DMS79 treated with DMSO at 0.1 percent for 48 hours (cell line): ENCODE measurements at places on chromosomes 1 and 21.

GRCh38 chr1:206508130-206508889 lies 979 bp downstream of the RASSF5 start:
- DNase-seq = no peak

- DNase-seq = no peak
Measured at GRCh38 chr1:156200044-156200443, 6.1 kb downstream of the SLC25A44 start.

DNA sequence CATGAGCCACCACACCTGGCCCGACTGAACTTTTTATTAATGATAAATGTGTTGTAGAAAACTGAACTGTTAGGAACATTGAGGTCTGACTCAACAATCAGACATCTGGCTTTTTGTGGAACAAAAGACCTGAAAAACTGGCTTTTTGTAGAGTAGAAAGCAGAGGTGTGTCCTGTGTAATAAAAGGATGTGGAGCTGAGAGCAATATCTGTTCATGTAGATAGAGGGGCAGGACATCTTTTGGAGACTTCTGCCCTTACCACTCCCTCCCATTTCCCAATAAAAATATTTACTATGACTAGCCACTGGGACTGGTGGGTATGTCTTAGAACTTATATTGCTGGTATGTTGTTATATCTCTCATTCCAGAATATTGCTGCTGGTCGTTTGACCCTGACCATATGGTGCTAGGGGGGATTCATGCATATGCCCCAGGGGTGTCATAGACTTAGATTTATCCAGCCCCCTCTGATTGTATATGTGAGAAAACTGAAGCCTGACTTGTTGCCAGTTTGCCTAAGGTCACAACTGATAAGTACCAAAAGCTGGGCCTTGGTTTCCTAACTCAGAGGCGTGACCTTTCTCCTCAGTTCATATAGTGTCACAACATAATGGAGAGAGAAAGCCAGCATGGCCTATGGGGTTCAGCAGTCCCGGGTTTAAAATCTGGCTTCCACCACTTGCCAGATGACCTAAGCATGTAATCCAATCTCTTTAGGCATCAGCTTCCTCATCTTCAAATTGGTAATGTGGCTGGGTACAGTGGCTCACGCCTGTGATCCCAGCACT lies 33.5 kb upstream of the PIGV start:
- DNase-seq = no peak

DNA sequence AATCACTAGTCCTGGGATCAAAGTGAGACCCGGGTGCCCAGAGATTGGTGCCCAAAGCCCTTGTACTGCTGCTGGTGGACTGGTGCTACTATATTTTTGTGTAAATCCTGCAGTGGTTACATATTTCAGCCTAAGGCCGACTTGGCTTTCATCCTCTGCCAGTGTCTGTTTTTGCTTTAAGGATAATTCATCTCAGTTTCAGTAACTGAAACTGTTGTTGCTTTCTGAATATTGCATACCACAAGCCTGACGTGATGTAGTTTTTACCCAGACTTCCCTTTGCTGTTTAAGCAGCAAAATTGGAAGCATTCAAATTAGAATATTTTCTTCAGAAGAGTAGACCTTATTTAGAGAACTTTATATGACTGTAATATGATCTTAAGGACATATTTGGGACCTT lies 341.8 kb downstream of the RYR2 start:
- DNase-seq = no peak

DNA sequence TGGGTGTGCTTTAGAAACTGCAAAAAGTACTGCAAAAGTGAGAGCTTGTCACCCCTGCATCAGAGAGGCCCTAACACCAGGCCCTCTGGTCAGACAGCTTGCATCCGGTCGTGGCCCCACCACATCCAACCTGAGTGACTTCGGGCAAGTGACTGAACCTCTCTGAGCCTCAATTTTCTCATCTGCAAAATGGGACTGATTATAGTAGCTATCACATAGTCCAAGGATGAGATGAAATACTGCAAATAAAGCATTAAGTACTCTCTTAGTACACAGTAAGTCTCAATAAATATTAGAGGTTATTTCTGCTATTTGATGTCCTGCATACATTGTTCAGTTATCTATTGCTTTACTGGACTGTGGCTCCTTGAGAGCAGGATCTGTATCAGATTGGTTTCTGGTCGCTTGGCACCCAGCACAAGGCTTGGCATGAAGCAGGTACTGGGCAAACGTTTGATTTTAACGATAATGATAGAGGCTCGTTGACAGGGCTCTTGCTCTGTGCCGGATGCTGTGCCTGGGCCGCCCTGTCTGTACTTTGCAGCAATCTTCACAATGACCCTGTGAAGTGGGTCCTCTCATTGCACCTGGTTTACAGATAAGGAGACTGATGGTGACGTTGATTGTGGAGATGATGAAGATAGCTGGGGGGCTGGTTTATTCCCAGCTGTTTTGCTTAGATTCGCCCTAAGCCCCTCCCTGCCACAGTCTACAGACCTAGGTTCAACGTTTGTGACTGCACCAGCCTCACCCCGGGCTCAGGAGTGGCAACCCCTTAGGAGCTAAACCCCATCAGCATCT lies 43.6 kb downstream of the RAP1GAP start:
- peak; percentile 8 for DNase-seq

DNA sequence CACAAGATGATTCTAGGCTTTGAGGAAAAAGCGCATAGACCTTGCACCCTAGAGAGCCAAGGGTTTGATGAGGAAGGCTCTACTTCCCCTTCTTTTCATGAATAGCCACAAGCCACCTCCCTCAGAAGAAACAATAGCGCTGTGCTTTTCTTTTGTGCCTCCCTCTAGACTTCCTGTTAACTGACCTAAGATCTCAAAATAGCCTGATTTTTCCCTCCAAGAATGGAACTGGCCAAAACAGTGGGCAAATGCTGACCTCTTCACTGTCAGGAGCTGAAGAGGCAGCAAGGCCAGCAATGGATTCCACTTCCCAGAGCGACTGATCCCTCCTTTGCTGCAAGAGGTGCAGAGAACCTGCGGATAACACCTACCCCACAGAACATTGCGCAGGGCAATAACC lies 362.8 kb downstream of the KCNH1 start:
- no peak for DNase-seq

DNA sequence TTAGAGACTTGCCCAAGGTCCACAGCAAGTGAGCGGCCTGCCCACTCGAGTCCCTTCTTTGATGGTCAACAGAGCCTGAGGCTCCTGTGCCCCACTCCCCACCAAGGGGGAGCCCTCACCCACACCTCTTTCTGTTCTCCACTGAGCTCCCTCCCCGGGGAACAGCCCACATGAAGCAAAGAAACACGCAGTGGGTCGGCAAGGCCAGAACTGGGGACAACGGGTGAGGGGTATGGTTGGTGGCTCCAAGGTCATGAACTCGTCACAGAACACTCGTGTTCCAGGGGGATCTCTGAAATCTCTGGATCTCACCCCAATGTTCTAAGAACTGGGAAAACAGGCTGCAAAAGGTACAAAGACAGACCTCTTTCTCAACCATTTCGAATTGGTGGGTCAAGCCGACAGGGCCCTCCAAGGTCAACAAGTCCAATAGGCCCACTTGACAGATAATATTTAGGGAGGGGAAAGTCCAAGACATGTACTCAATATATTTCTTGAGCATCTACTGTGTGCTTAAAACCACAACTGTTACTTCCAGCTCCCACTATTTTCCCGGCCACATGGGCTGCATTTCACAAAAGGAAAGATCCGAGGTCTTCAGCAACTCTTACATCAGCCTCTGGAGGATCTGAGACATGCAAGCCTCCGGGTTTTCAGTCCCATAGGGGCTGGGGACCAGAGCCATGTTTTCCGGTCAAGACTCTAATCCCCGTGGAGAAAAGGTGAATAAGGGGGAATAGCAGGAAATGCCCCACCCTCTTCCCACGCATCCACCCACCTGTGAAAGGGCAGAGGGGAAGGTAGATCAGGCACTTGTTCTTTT lies 1.1 kb upstream of the RAP1GAP start:
- DNase-seq = no peak

- peak; percentile 97 for DNase-seq
Measured at GRCh38 chr1:226656201-226656600, 82.9 kb downstream of the ITPKB start.

DNA sequence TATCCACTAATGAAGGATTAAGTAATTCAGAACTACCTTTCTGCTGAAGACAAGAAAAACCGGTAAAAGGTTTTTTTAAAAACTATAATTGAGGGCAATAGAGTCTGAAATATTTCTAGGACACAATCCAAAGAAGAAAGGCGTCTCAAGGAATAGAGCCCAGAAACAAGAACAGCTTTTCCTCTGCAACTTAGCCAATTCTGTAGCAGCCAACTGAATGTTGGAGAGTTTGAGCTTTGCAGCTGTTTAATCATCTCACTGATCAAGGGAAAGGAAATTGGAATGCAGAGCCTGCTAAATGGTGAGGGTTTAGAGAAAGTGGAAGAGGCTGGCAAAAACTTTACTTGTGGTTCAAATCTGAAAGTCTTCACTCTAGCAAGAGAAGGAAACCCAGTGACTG lies 818.9 kb downstream of the KCNT2 start:
- no peak for DNase-seq

- no peak for DNase-seq
Measured at GRCh38 chr1:32978854-32979253, 14.2 kb upstream of the RNF19B start.

- DNase-seq = no peak
Measured at GRCh38 chr1:41444246-41444645, 40.2 kb downstream of the EDN2 start.

DNA sequence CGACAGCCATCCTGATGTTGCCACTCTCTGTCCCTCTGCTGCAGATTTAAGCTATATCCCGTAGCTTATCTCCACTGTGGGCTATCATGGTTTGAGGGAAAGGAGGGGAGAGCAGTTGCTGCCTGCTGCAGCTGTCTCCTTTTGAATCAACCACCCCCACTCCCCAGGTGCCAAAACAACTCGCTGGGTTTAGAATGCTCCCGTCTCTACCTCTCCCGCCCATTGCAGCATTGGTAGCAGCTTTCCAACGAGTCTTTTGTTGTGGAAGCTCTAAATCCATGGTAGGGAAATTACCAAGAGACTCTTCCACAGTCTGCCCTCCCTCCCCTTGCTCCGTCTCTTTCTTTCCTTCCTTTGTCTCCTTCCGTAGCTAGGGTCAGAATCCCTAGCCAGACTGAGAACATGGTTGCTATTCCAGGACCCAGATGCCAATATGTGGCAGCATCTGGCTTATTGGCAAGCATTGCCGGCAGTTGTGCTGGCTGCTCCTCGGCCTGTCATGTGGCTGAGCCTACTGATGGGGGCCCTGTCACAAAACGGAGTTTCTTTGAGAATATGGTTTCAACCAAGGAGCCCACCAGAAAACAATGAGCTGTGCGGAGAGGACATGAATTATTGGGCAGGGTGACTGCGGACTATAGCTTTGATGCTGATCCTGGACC lies 230.7 kb downstream of the RPS6KC1 start:
- DNase-seq = no peak

DNA sequence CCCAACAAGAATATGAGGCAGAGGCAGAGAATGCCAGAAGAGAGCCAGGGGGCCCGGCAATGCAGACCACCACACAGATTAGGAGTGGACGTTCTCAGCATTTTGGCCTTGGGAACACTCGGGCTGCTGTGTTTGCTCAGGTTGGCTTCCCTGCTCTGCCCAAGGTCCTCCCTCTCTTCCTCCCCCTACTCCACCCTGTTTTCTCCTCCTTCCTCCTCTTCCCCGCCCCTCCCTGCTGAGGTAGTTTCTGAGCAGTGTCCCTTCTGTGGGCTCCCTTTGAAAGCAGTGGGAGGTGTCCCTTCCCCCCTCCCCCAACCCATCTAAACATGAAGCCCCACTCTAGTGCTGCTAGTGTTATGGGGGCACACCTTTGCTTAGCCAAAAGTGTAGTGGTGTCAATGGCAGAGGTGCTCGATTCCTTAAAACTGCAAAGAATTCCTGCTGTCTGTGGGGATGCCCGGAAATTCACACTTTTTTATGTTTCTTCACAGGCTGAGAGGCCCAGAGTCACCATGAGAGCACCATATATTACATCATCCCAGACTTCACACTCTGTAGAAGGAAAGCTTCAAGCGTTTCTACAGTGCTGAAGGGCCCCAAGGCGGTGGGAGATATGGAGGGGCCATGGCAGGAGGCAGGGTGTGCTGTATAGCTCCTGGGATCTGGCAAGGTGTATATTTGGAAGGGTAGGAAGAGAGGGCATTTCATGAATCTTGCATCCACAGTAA lies at the start of gene HHIPL2:
Gene HHIPL2, minus strand, starts transcription at position 161 of the 728 bp plus-strand sequence. Its CDS starts 60 bp downstream, at position 101.
- no peak for DNase-seq

GRCh38 chr1:189859385-189859977 lies 618.2 kb downstream of the BRINP3 start:
- DNase-seq = no peak

DNA sequence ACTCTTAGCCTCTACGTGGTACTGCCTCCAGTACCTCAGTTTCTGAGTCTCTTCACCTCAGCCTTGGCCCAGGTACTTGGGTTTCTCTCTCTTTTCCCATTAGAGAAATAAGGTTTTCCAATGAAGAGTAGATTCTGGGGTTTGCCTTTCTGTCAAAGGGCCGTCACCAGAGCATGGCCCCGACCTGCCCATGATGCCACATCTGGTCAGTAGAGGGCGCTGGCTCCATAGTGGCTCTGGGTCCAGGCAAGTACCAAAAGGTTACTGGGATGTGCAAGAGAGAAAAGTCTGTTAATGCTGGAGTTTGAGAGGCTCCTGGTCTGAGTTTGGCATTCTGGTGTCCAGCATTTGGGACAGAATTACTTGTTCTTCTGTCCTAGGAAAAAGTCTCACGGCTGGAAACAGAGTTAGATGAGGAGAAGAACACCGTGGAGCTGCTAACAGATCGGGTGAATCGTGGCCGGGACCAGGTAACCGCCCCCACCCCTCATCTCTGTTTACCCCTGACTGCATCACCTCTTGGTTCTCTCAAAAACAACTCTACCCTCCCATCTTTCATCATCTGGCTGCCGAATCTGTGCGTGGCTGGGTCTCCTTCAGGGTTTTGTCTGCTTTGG lies 5.3 kb upstream of the TUFT1 start:
- DNase-seq = peak; percentile 24

DNA sequence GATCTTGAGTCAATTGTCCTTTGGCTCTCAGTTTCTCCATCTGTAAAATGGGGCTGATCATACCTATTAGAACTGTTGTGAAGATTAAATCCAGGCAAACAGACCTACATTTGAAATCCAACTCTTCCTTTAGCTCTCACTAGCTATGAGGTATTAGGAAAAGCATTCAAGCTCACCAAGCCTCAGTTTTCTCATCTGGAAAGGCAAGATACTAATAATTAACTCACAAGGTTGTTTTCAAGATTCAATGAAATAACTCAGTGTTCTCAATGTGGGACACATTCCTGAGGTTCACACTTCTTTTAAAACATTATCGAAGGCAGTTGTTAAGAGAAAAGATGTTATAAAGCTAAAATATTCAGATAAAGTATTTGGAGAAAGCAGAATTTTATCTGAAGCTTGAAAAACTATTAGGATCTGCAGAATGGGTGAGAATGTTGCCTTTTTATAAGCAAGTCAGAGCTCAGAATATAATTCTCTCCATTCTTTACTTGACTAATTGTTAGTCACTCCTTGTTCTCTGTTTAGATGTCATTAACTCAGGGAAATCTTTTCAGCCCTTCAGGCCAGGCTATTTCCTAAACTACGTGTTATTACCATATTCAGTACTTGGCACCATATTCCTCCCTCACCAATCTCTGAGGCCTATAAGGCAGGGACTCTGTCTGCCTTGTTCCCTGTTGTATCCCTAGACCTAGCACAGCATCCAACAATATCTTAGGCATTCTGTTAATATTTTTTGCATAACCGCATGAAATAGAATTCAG lies 72.0 kb upstream of the VAV3 start:
- DNase-seq = no peak
